Placental epithelial cell (primary cell): ENCODE measurements at places on chromosomes 11 and 22. TPM values are rescaled to one million over a fixed set of nuclear protein-coding genes. Genes with fewer than 3 reads are reported as not detected.

Gene OR8G1
- total RNA-seq = not detected in 2 replicates

Gene OR51B4
- not detected in 2 replicates for total RNA-seq

Gene MS4A15
- not detected in 2 replicates for total RNA-seq

Gene HEPHL1
- total RNA-seq = under 0.01 and 0.11 TPM in 2 replicates

Gene PLEKHB1
- total RNA-seq = 1.2 TPM in 1 of 2 replicates, not detected in the other

Gene MUC5AC
- under 0.01 TPM in 1 of 2 replicates, not detected in the other for total RNA-seq

Gene DERL3
- total RNA-seq = 1.3 and 1.6 TPM in 2 replicates

Gene LIN7C
- total RNA-seq = 24.3 and 40.9 TPM in 2 replicates

Gene MAP6
- 4.7 and 5.6 TPM in 2 replicates for total RNA-seq

Gene TRIM51
- total RNA-seq = not detected in 2 replicates

Gene ART1
- not detected in 2 replicates for total RNA-seq
